ENCODE measurements at places on chromosomes 12 and 14.

DNA sequence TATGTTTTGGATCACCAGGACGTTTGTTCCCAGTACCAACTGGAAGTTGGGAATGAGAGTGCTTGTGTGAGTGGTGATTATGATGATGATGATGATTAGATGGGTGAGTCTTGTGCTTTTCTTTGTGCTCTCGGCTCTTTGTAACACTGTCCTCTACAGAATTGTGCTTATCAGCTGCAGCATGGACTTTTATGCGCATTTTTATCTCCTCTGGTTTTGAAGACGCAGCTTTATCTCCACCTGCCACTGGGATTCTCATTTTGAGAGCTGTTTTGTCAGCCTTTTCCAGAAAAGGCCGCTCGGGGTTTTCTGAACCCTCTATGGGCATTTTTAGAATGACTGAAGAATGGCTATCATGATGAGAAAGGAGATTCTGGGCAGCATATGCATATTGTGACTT is 11.5 kb upstream of the KANSL2 start:
- no peak for DNase-seq

- no peak for DNase-seq
Observed at GRCh38 chr12:90407841-90408240, 547.1 kb downstream of the CCER1 start.

- no peak for DNase-seq
Observed at GRCh38 chr14:83940253-83940652, 1589.7 kb upstream of the FLRT2 start.

- DNase-seq, result no peak
Observed at GRCh38 chr12:128476266-128476665, 209.3 kb downstream of the TMEM132C start.

DNA sequence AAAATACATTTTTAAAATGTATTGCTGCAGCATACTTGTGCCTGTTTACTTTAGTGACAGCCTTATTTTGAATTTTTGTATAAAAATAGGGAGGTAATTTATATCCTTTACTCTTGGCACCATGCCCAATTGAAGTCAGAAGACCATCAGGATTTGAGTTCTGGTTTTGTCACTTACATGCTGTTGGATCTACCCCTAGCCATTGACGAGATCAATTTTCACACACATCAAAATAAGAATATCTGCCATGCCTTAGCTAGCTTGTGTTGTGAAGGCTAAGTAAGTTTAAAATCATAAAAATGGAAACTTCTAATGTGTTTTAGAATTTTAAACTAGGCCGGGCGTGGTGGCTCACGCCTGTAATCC is 381.8 kb downstream of the KCNH5 start:
- DNase-seq, result no peak

GRCh38 chr14:53924753-53925152 is 31.9 kb downstream of the BMP4 start:
- no peak for DNase-seq

- no peak for DNase-seq
Observed at GRCh38 chr14:30445852-30446251, 113.1 kb upstream of the G2E3 start.

DNA sequence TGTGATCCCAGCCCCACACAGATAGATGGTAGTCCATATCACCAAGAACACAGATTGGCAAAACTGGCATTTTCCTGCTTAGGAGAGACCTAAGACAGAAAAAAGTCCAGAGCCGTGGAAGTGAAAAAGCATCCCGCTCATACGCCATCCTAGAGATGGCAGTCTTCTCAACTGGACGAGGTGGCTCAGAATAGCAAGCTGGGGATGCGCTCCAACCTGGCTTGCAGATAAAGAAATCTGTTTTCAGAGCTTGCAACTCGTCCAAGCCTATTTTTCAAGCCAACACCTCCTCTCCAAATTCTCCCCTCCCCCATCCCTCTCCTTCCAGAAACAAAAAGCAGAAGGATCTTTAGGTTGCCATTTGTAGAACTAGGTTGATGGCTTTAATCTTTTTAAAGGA is 74.3 kb upstream of the OTX2 start:
- DNase-seq, result no peak

DNA sequence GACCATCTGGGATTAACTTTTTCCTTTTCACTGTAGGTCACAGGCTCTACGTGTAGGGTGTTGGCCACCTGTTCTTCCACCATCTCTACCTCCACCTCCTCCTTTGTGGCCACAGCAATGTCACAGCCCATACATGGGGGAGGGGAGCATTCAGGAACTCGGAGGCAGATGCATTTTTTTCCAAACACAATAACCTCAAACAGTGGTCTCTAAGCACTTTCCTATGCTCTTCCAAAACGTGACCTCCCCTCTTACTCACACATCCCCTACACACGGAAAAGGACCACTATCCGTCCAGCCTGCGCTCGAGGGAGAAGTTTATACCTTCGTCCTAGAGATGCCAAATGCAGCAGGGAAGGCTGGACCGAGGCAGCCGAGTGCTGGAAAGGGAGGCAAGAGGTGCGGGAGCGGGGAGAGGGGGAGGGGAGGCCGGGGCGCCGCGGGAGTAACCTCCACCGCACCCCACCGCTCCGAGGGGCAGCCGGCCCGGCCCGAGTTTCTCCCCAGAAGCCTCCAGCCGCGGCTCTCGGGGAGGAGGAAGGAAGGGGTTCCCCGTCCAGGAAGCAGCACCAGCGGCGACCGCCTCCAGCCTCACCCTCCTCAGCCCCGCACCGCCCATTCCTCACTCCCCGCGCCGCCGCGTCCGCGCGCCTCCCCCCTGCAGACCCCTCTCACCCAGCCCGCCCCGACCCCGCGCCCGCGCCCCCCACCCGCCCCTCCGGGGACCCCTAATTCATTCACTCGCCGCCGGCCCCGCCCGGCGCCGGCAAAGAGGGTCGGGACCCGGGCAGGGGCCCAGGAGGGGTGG is 594 bp downstream of the KRAS start:
- DNase-seq, result peak; percentile 26

- DNase-seq, result no peak
Observed at GRCh38 chr14:62381311-62382070, 619.3 kb downstream of the SNAPC1 start.

GRCh38 chr14:43005807-43006206 is 1399.1 kb downstream of the LRFN5 start:
- no peak for DNase-seq

- no peak for DNase-seq
Observed at GRCh38 chr12:4947253-4947652, 37.5 kb downstream of the KCNA1 start.

GRCh38 chr14:99537399-99537798 is 56.2 kb downstream of the CCNK start:
- DNase-seq, result no peak

GRCh38 chr12:66014818-66015217 is 115.7 kb downstream of the LLPH start:
- DNase-seq, result no peak
